NCI-H1694 treated with DMSO at 0.1 percent for 48 hours (cell line): ENCODE measurements at places on chromosomes 5 and 9.

DNA sequence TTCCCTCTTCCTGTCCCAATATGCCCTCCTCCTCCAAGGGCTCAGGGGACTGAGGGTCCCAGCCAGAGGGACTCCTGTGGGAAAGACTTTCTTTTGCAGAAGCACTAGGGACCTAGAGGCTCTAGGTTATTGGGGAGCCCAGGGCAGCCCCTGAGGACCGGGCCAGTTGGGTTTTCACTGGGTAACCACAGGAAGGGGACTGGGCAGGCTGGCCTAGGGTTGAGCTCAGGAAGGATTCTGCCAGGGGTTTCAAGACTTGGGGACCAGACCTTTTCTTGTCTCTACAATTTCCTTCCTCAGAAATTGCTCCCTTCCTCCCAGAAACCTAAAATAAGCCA is 24.4 kb upstream of the HMCN2 start:
- DNase-seq: no peak

- peak; percentile 8 for DNase-seq
Measured at GRCh38 chr5:85049020-85049419, 664.3 kb upstream of the EDIL3 start.

- DNase-seq: peak; percentile 75
Measured at GRCh38 chr9:14057368-14058324, 256.3 kb downstream of the NFIB start.

GRCh38 chr9:30103647-30104394 is 2280.6 kb upstream of the ACO1 start:
- DNase-seq: no peak

DNA sequence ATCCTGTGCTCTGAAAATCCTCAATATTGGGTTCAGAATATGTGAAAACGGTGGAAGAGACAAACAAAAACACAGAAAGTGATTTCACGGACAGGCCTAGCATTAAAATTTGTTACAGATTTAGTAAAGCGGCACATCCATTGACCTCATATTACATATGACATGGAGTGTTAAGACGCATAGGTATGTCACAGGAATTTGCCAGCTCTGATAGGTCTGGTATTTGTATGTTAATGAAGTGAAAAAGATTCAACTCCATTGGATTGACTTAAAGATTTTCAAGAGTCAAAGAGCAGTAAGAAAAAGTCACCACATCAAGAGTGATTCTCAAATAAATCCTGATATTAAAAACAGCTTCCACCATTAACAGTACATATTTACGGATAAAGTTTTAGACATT is 396.5 kb upstream of the SEMA6A start:
- DNase-seq: no peak

- DNase-seq: peak; percentile 1
Measured at GRCh38 chr5:178839319-178839704, 20.4 kb upstream of the ZNF354B start.

- DNase-seq: no peak
Measured at GRCh38 chr9:75615284-75615683, 275.2 kb upstream of the PCSK5 start.

DNA sequence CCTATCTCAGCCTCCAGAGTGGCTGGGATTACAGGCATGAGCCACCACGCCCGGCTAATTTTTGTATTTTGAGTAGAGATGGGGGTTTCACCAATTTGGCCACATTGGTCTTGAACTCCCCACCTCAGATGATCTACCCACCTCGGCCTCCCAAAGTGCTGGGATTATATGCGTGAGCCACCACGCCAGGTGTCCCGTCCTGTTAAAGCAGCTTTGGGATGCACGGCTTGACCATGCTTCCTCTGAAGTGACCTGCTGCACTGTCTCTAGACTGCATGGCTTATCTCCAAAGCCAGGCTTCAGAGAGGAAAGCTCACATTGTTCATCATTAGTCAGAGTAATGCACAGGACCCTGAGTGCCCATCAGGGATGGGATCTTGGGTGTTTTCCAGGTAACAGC is 45.4 kb downstream of the SEMA4D start:
- DNase-seq: no peak

GRCh38 chr5:149422366-149423048 is 43.4 kb upstream of the IL17B start:
- no peak for DNase-seq

- DNase-seq: no peak
Measured at GRCh38 chr9:21415493-21416267, 6.8 kb downstream of the IFNA8 start.

DNA sequence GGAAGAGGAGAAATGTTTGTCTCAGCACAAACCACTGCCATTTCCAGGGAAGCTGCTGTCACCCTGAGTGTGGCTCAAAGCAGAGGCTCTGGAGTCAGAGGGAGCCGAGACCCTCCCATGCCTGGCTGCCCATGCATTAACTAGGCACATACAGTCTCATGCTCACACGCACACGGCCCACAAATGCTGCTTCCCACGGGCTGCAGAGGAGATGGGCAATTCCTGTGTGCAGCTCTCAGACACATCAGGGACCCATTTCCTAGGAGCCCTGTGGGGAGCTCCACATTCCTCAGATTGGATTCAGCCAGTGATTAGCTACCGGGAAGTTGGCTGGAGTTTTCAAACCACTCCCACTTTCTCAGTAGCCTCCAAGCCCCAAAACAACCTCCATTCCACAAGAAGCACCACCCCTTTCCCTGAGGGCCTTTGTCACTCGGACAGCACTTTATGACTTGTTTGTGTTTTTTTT is 9.1 kb upstream of the PTGES start:
- no peak for DNase-seq

DNA sequence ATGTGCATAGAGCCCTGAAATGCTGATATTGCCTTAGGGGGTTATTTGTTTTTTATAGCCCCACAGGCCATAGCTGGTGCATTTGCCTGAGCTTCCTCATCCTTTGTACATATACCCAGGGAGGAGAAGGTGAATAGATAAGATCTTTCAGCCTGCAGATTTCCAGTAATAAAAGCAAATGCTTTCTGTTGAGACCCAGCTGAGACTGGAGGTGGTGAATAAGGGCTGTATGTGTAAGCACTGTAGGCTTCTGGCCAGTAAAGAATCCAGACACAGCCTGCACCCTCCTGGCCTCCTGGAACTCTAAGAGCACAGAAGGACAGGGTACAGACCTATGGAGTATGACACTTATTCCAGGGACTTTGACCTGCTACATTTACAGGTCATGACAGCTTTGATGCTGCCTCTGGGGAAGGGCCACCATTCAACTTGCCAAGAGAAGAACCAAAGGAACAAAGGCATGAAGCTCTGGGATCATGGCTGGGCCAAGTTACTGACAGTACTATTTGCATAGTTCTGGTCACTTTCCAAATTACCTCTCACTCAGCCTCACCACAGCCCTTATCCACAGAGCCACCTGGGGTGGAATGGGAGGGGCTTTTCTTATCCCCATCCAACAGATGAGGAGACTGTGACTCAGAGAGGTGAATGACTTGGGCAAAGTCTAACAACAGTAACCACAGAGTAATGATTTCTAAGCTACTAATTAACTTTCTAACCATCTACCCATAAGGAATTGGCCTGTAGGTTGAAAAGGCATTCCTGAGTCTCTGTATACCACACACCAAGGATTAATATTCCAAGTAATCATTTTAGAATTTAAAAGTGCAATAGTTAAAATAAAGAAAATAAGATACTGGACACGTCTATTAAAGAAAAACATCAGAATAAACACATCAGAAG is 604.5 kb upstream of the KLF4 start:
- no peak for DNase-seq

DNA sequence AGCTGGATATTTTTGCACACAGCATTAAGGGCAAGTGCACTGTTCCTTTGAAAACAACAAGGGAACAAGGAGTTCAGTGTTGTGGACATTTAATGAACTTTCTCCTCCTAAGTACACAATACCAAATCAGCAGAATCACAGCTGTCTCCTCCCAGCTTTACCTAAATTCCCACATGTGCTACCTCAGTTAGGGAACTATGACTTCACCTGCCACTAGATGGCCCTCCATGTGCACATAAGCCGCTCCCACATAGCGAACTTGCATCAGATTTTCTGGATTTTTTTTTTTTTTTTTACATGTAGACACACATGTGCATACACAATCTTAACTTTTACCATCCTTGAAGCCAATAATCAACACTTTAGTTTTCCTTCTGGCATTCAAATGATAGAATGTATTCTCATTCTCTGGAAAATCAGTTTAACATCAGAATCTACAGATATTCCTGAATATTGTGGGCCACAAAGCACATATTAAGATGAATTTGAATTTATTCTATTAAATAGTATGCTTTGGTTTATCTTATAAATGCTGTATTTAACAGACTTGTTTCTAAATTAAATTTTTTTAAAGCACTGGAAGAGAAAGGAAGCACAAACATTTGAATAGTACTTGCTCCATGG is 123.6 kb downstream of the PALM2AKAP2 start:
- DNase-seq: peak; percentile 65

DNA sequence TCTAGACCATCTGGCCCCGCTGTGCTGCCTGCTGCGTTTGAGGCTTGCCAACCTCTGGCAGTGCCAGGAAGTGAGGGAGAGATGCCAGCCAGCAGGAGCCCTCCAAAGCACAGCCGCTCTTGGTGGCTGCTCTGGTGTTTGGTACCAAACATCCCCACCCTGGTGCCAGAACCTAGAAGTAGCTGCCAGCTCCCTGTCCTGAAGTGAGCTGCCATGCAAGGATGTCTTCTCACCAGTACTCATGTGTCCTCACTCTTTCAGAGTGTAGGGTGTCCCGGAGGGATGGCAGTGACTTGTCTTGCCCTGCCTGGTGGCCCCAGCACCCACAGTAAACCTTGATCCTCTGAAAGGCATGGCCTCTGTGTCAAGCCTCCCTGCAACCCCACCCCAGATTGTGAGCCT is 43.4 kb downstream of the AMBP start:
- peak; percentile 83 for DNase-seq

- DNase-seq: no peak
Measured at GRCh38 chr9:14746626-14747025, 24.1 kb upstream of the CER1 start.

DNA sequence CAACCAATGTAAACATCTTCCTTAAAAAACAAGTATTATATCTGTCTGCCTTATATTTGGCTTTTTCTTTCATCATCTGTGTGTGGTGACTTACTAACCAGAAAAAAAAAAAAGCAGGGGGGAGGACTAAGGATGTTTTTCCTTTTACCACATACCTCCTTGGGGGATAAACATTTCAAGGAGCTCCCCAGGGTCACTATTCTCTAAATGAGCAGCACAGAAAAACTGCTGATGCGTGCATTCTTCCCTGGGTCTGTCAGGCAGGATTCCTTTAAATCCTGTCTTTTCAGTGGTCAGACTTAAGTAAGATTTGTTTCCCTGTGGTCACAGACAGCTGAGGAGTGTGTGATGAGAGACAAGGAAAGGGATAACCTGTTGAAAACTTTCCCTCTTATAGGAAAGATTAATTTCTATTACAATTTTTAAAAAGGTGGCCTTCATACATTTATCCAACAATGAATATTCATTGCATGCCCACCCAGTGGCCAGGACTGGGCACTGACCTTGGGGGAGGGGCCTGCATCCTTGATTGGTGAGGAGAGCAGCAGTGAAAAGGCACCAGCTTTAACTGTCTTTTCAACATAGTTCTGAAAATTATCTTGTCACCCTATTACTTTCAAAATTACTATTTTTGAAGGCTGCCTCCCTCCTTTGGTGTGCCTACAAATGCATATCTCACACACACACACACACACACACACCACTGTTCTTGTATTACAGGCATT is 123.1 kb downstream of the TLE4 start:
- no peak for DNase-seq

- no peak for DNase-seq
Measured at GRCh38 chr5:133373121-133373870, 239.0 kb downstream of the FSTL4 start.

- DNase-seq: no peak
Measured at GRCh38 chr5:154159343-154159742, 31.2 kb upstream of the GALNT10 start.

DNA sequence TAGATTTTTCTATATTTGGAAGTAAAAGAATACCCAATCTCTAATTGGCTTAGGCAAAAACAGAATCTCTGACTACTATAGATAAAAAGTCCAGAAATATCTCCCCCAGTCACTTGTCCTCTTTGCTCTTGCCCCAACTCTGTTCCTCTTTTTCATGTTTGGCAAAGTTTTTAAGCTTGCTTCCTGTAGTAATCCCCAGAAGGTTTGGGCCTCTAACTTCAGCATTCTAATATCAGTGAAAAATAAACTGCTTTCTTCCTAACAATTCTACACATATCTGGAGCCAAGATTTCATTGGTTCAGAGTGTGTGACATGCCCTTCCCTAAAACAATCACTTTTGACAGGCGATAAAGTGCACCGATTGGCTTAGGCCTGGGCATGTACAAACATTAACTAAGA is 1680.3 kb downstream of the MAT2B start:
- DNase-seq: no peak

DNA sequence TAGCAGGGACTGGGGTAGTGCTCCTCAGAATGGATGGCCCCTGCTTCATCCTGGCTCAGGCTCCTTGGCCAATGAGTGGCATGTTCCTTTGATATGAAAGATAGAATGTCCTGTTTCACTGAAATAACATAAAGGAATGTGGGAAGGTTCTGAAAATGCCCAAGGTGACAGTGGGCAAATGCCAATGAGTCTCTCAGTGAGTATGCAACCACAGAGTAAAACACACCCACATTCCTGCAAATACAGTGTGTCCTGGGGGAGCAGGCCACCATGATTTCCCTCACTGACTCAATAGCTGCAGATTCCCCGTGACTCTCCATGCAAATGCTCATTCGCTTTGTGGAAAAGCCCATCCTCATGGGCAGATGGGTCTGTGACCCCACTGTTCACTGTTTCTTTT is 36.4 kb downstream of the ZNF366 start:
- no peak for DNase-seq

GRCh38 chr5:5598547-5599113 is 176.2 kb downstream of the ICE1 start:
- DNase-seq: no peak

GRCh38 chr5:173237143-173237874 is 2.3 kb upstream of the NKX2-5 start:
- DNase-seq: no peak

- no peak for DNase-seq
Measured at GRCh38 chr5:75640826-75641225, 29.6 kb downstream of the ANKDD1B start.

GRCh38 chr9:20511686-20512085 is 110.6 kb downstream of the MLLT3 start:
- no peak for DNase-seq

DNA sequence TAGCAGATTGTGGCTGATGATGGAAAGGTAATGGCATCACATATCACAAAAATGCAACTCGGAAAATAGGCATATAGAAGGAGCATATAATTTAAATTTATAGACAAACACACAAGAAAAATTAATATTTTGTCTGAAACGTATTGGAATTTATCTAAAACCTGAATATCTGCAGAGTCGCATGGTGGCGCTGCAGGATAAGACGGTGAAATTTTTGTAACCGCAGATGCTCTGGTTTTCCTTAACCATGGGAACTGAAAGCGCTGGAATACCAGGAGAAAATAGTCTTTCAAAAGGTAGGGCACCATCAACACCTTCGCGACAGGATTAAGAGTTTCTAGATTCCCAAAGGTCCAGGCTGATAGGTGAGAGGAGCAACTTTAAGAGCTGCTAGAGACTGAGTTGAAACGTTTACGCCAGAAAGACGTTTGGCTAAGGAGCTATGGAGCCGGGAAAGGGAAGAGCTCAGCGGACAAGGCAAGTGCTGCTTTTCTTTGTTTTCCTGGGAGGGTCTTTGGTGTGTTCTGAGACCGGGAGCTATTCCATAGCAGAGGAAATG is 11.0 kb upstream of the PCDHB15 start:
- DNase-seq: no peak
